Memory B cell (primary cell): ENCODE measurements at places on chromosomes 5 and 9.

- no peak for DNase-seq
Measured at GRCh38 chr5:126007841-126008240, 415.4 kb upstream of the GRAMD2B start.

DNA sequence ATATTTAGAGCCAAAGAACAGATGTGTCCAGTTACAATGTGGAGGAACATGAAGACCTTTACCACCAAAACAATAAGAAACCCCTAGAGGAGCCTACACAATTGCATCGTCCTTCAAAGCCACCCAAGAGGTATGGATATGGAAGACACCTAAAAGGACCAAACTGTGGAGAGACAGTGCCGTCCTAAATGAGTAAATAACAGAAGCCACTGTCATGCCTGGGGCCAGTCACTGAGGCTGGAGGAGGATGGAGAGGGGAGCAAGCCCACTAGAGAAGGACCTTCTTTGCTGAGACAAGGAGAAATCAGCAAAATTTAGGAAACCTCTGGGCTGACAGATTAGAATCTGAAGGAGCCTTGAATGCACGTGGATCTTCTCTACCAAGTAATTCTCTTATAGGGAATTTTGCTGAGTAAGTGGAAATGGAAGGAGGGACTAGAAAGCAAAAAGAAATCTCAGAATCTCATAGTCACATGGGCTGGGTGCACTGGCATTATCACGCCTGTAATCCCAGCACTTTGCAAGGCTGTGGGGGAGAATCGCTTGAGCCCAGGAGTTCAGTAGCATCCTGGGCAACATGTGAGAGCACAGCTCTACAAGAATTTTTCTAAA, 27.6 kb downstream of the PLEKHG4B start:
- DNase-seq, result no peak

- DNase-seq, result no peak
Measured at GRCh38 chr9:27489087-27489876, 34.8 kb upstream of the IFNK start.

GRCh38 chr5:117473165-117473564, 898.5 kb upstream of the SEMA6A start:
- no peak for DNase-seq

DNA sequence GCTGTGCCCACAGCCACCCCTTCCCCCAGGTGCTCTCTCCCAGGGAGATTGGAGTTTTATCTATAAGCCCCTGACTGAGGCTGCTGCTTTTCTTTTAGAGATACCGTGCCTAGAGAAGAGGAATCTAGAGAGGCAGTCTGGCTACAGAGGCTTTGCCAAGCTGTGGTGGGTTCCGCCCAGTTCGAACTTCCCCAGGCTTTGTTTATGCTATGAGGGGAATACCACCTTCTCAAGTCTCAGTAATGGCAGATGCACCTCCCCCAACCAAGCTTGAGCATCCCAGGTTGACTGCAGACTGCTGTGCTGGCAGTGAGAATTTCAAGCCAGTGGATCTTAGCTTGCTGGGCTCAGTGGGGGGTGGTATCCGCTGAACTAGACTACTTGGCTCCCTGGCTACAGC, 157.4 kb downstream of the CAAP1 start:
- DNase-seq, result no peak

DNA sequence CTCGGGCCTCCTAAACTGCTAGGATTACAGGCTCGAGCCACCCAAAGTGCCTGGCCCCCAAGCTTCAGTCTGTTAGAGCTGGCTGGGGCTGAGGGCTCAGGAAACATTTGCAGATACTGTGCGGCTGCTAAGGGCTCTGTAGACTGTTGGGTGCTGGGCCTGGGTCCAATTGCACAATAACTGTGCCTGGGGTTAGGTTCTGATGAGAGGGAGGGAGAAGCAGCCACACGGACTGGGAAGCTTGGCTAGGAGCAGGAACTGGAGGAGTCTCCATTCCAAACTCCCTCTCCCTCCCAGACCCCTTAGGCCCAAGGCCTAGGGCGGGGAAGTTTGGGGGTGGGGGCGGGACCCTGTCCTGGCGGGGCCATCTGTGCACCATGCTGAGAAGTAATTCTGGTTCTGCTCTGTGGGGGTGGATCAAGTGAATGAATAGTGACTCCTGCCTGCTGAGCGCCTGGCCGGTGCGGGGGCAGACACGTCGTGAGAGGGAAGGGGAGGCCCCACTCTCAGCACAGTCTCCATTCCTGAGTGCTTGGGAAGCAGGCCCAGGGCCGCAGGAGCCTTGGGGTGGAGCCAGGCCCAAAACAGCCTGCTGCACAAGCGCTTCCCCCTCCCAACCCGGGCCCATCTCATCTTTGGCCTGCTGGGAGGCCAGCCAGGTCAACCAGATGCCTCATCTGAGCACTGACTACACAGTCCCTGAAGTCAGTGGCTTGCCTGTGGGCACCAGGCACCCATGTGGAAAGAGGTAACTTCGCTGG, 1.5 kb downstream of the ASS1 start:
- no peak for DNase-seq

DNA sequence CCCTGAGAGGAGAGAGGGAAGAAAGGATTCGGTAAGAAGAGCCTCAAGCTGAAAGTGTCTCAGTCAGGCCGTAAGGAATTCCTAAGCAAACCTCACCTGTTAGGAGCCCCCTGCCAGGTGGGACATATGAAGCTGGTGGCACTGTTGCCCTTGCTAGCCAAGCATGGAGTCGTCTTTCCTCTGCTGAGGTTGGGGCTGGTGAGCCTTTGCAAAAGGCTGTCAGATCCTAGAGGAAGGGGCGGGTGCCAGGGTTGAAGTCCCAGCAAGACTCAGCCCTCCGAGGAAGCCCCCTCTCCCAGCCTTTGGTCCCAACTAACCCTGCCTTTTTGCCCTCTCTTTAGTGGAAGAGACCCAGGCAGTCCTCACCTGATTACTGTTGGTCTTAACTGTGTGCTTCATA, 5.5 kb upstream of the SMIM32 start:
- no peak for DNase-seq
